HT1080 (cell line): ENCODE measurements at places on chromosomes 2 and 18. TPM values are rescaled to one million over a fixed set of nuclear protein-coding genes. Genes with fewer than 3 reads are reported as not detected.

FLACC1 gene
- total RNA-seq = 0.53 and 1.9 TPM in 2 replicates

NCL gene
- total RNA-seq = 278 and 358 TPM in 2 replicates

DNA sequence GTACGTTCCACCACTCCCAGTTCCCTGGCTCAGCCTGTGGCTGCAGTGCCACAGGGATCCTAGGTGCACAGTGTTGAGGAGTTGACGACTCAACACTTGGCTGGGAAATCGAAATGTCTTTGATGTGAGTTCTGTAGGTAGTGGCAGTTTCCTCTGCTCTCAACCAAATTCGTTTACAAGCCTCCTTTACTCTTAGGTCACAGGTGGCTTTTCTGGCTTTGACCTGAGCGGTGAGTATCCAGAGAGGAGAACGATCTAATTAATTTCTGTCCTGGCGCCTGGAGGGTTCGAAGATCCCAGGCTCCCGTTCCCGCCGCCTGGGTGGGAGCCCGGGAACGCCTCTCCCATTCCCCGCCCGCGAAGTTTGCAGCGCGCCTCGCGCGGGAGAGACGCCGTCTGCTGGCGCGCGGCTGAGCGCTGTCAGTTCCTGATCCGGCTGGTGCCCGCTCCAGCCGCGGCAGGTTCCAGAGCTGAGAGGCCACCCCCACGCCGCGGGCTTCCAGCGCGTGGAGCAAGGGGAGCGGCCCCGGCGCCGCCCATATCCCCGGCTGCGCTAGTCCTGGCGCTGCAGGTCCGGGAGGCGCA is at the start of gene LAMA3:
Gene LAMA3, plus strand, starts transcription at position 423 of the 585 bp plus-strand sequence. CDS start 231 bp downstream, outside the sequence.
- DNase-seq = no peak

DNA sequence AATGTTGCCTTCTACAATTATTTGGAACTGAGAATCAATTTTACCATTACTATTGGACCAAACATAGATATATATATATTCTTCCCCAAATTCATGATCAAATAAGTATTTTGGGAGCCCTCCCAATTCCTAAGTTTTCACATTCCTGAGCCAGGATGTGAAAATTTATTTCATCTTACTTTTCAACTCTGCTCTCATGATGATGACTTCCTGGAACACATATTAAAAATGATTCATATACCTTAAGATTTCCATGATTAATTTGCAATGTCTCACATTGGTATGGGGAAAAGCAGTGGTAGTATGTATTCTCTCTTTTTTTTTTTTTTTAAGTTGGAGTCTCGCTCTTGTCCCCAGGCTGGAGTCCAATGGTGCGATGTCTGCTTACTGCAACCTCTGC is 596.1 kb upstream of the ZEB2 start:
- no peak for DNase-seq

DNA sequence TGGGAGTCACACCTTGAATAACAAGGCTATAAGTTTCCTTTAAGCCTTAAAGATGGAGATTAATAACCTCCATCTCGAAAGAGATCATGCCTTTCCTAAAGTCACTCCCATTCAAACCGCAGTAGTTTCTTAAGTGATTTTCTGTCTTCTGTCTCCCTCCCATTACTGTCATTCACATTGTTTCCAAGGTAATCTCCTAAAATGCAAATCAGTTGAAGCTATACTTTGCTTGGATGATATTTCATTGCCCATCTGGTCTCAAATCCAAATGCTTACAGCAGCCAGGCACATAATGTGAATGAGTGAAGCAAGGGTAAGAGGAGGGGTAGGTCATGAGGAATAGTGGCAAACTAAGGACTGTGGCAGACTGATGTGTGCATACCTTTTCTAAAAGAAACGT is 116.4 kb downstream of the CCDC141 start:
- no peak for DNase-seq

ZNF2 gene
- 2.5 and 3.2 TPM in 2 replicates for total RNA-seq

DNA sequence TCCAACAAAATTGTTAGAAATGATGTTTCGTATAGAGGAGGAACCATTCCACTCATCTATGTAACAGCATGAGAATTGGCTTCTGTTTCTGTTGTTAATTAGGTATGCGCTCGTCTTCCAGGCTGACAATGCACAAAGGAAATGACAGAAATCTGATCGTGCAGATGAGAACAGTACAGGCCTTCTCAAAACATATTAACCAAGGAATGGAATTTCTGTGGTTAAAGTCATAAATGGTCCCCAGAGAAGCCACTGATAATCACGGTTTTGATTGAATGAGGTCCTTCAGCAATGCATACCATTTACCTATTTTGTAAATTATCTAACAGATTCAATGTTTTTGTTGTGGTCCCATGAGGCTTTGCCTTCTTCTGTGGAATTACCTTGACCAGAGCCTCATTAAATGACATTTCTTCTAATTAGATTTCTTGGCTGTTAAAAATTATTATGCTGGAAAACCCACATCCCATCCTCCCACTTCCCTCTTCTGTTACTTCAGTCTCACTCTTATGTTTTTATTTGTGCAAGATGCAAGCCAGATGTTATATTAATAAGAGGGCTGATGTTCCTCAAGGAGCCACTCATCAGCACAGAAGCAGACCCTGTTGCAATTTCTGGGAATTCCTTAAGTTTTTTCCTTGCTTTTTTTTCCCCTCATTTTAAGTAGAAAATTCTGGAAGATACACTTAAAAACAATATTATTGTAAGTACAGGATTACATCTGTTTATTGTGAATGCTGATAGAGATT is 395.8 kb downstream of the PID1 start:
- DNase-seq = peak; percentile 73

DNA sequence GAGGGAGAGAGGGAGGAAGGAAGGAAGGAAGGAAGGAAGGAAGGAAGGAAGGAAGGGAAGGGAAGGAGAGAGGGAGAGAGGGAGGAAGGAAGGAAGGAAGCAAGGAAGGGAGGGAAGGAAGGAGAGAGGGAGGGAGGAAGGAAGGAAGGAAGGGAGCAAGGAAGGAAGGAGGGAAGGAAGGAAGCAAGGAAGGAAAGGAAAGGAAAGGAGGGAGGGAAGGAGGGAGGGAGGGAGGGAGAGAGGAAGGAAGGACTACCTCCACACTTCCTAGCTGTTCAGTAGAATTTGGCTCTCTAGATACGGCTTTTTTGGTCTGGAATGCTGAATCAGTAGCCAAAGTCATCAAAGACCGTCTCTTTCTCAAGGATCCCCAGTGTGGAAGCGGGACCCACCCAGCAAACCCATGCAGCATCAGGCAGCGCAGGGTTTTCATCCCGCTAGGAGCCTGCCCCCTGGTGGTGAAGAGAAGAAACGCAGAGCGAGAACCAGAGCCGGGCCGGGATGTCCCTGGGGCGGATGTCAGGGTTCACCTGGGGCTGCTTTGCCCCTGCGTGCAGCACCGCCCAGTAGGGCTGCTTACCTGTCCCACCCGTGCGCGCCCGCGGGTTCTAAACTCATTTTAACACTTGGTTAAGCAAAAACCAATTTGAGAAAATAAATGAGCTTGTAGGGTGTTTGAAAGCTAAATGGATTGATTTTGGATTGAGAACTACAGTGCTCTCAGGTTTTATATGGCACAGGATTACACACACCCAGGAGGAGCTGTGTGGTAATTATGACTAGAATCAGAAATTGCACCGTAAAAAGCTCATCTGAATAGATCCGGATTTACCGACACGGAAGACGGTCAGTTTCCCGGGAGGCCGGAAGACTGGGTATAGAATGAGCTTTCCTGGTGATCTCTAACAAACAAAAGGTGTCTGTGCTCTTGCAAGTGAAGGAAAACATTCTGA is 48.1 kb upstream of the ARL4C start:
- DNase-seq = peak; percentile 72

DNA sequence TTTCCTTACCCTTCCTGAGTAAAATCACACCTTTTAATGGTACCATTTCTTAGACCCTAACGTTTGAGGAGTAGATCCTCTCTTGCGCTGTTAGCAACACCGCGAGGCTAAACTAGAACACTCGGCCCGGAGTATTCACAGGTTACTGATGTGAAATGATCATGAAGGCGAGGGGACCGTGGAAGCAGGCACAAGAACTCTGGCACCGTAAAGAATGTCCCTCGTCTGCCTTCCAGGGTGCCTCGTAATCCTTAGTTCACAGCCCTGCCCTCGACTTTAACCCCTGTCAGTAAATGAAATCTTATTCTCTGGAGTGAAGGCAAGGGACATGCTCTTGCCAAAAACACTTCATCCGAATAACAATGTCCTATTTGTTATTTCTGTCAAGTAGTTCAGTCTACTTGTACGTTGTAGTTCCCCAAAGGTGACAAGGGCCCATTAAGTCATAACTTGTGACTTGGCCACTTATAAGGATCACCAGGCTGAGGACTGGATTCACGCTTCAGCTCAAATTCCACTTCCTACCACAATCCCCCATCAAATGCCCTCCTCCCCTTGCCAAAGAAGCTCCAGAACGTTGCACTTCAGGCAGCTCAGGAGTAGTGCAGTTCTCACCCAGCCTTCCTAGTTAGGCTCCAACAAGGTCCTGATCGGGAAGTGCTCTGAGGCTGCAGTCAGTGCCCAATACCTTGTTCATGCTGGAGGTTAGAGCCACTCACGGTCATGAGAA is 43.3 kb upstream of the ITM2C start:
- DNase-seq = no peak

DNA sequence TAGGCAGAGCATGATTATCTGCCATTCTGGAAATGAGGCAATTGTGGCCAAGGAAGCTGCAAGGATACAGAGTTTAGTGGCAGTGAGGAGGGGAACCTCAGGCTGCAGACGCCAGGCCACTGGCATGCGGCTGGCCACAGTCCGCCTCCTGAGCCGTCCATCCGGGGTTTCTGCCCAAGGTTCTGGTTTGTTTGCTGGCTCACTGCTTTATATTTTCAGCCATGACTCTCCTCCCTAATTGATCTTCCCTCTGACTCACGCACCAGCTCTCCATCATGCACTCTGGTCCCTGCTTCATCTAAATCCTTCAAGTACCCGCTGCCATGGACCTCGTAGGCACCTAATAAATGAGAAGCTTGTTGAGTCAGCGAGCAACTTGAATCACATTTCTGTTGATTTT is 107.8 kb upstream of the REV1 start:
- peak; percentile 29 for DNase-seq

L3MBTL4 gene
- total RNA-seq = 0.43 TPM in 1 of 2 replicates, not detected in the other

- no peak for DNase-seq
Measured at GRCh38 chr2:217014328-217015105, 154.7 kb upstream of the TNP1 start.

GRCh38 chr2:127101756-127102477 is 5.0 kb downstream of the BIN1 start:
- DNase-seq = no peak

GRCh38 chr18:55084550-55084949 is 125.3 kb upstream of the CCDC68 start:
- DNase-seq = no peak

GRCh38 chr2:108907822-108908712 is 81.0 kb downstream of the EDAR start:
- no peak for DNase-seq

GRCh38 chr2:210203147-210203546 is 22.1 kb downstream of the ACADL start:
- no peak for DNase-seq

PAIP2B gene
- total RNA-seq = 0.08 and 0.10 TPM in 2 replicates

DNA sequence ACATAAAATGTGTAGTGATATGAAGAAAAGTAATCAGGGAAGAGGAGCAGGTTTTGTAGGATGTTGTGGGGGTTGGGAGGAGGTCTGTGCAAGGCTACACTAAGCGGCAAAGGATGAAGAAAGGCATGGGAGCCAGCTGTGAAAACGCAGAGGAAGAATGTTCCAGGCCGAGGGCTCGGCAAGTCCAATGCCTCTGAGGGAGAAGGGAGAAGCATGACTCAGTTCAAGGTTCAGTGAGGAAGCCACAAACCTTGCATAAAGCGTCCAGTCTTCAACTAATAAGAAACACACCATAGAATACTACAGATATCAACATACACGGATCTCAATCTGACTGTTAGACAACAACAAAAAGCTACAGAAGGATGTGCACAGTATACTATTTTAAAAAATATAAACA is 16.2 kb downstream of the EPB41L3 start:
- DNase-seq = peak; percentile 88

DNA sequence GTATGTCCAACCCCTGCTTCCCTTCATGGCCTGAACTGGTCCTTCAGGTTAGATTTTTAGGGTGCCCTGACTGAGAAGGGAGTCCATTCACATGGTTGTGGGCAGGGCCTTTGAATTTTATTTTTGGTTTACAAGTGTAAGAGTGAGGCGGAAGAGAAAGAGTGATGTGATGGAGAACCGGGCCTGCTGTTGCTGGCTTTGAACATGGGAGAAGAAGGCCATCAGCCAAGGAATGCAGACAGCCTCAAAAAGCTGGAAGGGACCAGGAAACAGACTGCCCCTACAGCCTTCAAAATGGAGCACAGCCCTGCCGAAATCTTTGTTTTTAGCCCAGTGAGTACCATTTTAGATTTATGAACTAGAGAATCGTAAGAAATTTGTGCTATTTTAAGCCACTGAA is 105.0 kb downstream of the CDK15 start:
- DNase-seq = no peak

EVA1A gene
- 142 and 177 TPM in 2 replicates for total RNA-seq

DNA sequence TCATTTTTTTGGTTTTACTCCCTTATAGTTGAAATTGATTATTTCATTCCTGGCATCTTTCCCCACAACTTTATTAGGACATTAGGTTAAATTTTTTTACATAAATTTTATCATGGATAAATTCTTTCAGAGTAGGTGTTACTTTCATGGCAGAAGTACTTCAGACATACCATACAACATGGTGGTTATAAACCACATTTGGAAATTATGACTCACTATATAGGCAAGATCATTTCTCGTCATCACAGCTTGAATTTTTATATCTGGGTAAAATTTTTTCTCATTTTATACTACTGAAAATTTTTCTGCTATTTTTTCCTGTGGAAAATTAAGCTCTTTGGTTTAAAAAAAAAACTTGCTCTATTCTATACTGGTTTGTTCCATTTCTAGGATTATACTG is 111.9 kb upstream of the COL5A2 start:
- DNase-seq = no peak

GRCh38 chr2:71878626-71879508 is 268.8 kb downstream of the CYP26B1 start:
- no peak for DNase-seq

- DNase-seq = no peak
Measured at GRCh38 chr18:676069-676468, 18.6 kb downstream of the TYMS start.

DNA sequence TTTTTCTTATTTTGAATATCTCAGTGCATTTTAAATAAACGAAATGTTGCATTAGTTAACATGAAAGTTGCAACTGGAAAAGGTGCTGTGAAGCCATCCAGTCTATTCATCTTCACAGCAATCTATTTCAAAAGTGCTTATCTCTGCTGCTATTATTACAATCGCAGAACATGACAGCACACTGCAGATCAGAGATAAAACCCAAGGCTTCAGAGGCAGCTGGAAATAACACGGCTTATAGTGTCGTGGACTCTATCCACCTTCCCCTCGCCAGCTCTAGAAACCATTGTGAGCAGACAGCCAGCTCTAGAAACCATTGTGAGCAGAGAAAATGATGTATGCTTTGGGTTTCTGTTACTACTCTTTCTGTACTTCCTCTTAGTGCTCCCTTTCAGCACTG is 1140.8 kb upstream of the CELF4 start:
- DNase-seq = no peak

PCBP1 gene
- total RNA-seq = 25.2 and 80.1 TPM in 2 replicates

EEF1B2 gene
- 1,009 and 1,217 TPM in 2 replicates for total RNA-seq
